ENCODE measurements at places on chromosomes 11 and 22.

DNA sequence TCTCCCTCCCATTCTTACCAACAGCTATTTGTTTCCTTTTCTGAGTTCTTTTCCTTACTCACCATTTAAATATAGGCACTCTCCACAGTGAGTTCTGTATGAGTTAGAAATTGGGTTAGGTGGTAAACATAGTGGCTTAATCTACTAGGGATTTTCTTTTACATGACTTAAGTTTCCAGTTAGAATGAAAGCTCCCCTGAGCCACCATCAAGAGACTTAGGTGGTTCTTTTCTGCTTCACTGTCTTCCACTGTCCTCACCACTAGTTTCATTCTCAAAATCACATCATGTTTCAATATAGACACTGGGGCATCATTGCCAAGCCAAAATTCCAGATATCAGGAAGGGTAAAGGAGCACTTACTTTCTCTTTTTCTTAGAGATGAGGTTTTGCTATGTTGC lies 9.0 kb upstream of the REXO2 start:
- no peak for DNase-seq

DNA sequence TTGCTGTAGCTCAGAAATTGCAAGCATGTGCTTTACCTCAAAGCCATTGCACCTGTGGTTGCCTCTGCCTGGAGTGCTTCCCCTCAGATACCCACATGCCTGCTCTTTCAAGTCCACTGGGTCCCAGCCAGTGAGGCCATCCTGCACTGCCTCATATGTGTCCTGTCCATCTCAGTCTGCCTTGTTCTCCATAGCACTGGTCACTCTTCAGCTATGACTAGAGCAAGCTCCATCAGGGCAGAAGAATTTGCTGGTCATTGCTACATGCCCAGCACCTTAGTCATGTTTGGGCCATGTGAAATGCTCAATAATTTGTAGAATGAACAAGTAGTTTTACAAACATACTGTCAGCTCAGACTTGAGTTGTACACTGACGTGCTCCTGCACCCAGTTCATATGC lies 64.4 kb upstream of the HORMAD2 start:
- DNase-seq = no peak

GRCh38 chr22:19358195-19358594 lies 66.7 kb upstream of the CLTCL1 start:
- no peak for DNase-seq

GRCh38 chr11:43212279-43212678 lies 99.5 kb upstream of the API5 start:
- DNase-seq = no peak

DNA sequence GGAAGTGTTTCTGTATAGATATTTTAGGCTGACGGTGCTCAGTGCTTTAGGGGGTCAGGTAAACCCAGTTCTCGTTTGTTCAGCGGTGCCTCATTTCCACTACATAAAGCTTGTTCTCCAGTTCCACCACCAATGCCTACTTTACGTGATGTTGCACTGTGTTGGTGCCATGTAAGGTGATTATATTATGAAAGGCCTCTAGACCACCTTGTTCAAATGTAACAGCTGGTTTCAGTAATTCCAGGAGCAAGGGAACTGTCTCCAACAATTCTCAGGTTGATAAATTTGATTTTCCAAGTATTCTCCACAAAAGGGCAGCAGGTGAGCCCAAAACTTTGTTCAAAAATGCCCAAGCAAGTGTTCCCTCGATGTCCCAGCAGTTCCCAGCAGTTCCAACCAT lies 83.7 kb upstream of the SEPTIN5 start:
- DNase-seq = no peak

DNA sequence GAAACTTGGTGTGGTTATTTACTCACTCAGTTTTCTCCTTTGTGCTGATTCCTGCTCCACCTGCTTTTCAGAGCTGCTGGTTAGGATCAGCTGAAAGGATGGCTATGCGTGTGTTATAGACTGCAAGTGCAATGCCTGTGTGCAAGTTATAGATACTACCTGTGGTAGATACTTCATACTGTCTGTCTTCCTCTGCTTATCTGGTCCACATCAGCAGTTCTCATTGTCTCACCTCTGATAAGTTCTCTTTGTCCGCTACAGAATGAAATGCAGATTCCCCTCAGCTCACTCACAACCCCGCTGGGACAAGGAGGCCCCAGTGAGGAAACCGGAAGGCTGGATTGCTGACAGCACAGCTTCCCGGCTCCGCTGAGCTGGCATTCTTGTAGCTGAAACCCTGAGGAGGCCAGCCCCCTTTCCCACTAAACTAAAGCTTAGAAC lies 37.5 kb upstream of the LYVE1 start:
- DNase-seq = no peak

- DNase-seq = no peak
Measured at GRCh38 chr11:117923275-117923674, 5.9 kb downstream of the TMPRSS13 start.

GRCh38 chr11:75291741-75292140 lies 51.2 kb downstream of the TPBGL start:
- no peak for DNase-seq

- no peak for DNase-seq
Measured at GRCh38 chr11:115104851-115105453, 399.3 kb downstream of the CADM1 start.

DNA sequence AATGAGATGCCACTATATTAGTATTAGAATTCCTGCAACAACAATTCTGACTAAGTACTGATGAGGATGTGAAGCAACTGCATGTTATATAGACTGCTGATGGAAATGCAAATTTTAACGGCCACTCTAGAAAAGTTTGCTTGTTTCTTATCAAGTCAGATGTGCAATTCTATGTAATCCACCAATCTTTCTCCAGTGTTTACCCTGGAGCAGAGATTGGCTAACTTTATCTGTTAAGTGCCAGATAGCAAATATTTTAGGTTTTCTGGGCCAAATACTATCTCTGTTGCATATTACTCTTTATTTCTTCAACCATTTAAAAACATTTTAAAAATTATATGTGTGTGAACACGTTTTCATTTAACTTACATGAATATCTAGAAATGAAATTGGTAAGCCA lies 586.9 kb downstream of the FAM181B start:
- no peak for DNase-seq

DNA sequence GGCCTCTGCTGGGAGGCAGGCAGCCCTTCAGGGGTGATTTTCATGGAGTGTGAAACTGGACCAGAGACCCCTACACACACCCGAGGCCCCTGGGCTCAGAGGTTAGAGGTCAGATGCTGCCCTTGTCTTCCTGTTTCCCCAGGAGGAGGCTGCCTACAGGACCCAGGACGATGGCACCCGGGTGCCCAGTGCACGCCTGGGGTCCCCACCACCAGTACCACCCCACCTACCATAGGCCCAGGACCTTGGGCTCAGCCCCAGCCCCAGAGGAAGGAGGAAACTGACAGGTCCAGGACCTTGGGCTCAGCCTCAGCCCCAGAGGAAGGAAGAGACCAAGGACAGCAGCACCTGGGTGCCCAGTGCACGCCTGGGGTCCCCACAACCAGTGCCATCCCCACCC lies 79.2 kb downstream of the BRD1 start:
- no peak for DNase-seq

GRCh38 chr11:61273178-61274078 lies 21.7 kb downstream of the VWCE start:
- DNase-seq = no peak

GRCh38 chr11:115580416-115580815 lies 76.2 kb upstream of the CADM1 start:
- no peak for DNase-seq

GRCh38 chr11:84993386-84993785 lies 633.8 kb downstream of the DLG2 start:
- no peak for DNase-seq

DNA sequence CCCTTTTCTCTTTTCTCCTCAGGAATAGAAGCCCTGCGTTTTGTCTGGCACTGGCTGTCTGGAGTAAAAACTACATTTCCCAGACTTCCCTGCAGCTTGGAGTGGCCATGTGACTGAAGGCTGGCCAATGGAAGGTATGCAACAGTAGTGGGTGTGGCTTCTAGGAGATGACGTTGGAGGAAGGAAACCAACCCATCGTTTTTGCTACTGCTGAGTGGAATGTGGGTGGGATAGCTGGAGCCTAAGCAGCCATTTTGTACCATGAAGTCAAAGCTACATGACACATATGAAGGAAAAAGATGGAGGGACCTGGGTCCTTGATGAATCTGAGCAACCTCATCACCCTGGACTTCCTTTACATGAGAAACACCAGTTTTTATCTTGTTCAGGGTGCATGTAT lies 19.6 kb downstream of the FGF3 start:
- DNase-seq = no peak

- no peak for DNase-seq
Measured at GRCh38 chr22:37750596-37751162, 53.8 kb downstream of the TRIOBP start.

- DNase-seq = no peak
Measured at GRCh38 chr11:110601936-110602335, 110.3 kb downstream of the ARHGAP20 start.

DNA sequence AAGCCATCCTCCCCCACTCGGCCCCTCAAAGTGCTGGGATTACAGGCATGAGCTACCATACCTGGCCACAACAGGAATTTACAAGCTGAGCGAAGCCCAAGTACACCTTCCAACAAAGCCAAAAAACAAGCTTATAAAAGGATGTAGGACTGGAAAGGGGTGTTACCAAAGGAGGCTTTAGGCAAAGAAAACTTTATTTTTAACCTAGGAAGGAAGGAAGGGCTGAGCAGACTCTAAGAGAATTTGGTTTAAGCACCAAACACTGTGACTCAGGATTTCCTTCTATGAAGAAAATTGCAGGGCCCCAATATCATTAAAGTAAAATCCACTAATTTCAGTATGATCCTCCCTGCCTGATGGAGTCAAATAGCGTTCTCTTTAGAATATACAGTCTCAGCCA lies 12.1 kb downstream of the DENND5A start:
- DNase-seq = no peak

DNA sequence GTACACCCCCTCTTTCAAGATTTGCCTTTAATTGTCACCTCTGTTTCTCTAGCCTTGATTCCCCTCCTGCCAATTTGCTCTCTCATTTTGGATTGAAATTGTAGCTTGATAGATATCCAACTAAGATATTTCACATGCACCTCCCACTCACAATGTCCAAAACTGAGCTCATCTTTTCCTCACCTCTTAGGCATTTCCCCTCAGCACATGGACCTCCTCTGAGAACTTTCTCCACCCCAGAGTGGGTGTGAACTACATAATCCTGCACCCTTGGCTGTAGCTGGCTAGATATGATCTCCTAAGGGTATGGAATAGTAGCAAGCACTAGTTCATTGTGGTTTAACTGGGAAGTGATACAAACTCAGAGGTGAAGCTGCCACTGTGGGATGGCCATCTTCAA lies 91.5 kb upstream of the SESN3 start:
- DNase-seq = no peak

- no peak for DNase-seq
Measured at GRCh38 chr11:127723714-127724113, 723.1 kb upstream of the KIRREL3 start.

All from stimulated activated CD8-positive, alpha-beta memory T cell treated with anti-CD3 and anti-CD28 coated beads, Interleukin-7, amount 100 ng/mL, for 24 hours (primary cell).